ENCODE measurements at places on chromosomes 11 and 22. TPM values are rescaled to one million over a fixed set of nuclear protein-coding genes. Genes with fewer than 3 reads are reported as not detected.

Gene KCNQ1
- total RNA-seq: 37.7 TPM

- H3K4me1 ChIP-seq: peaks cover 16% of the 10 kb centered on the region
- no peak overlapping the region for H3K4me3 ChIP-seq
- DNase-seq: no peak
- H3K27me3 ChIP-seq: peaks cover 32% of the 10 kb centered on the region
- no peaks in the 10 kb centered on the region for H3K36me3 ChIP-seq
Measured at GRCh38 chr11:43868852-43869567, 11.6 kb upstream of the ALKBH3 start.

DNA sequence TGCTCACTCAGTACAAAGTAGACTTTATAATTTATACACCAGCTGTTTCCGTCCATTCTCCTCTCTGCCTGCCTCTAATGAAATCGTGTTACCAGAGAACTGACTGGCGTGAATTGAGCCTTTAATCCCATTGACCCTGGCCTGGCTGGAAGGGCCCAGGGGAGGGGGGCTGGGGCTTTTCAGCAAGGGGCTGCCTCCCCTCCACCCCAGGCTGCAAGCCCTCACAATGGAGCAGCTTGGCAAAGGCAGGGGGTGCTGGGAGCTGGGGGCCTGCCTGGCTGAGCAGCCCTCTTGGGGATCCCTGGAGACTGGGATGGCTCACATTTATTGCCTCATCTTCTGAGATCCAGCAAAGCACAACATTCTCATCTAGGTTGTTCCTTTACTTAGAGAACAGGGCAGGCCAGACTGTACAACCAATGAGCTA, 25.8 kb upstream of the LMO1 start:
- peaks cover 19% of the 10 kb centered on the region for H3K27me3 ChIP-seq
- no peak overlapping the region for H3K4me3 ChIP-seq
- H3K27ac ChIP-seq: no peak overlapping the region
- H3K4me1 ChIP-seq: no peaks in the 10 kb centered on the region
- no peaks in the 10 kb centered on the region for H3K36me3 ChIP-seq
- no peak for DNase-seq

- no peaks in the 10 kb centered on the region for H3K27me3 ChIP-seq
- no peaks in the 10 kb centered on the region for H3K36me3 ChIP-seq
- H3K4me1 ChIP-seq: no peaks in the 10 kb centered on the region
- H3K27ac ChIP-seq: no peak overlapping the region
Measured at GRCh38 chr11:116394022-116394421, 378.8 kb downstream of the BUD13 start.

Gene DENND6B
- 7.3 TPM for total RNA-seq

- H3K4me3 ChIP-seq: no peak overlapping the region
- no peak overlapping the region for H3K27ac ChIP-seq
- DNase-seq: no peak
- no peaks in the 10 kb centered on the region for H3K27me3 ChIP-seq
- no peaks in the 10 kb centered on the region for H3K4me1 ChIP-seq
Measured at GRCh38 chr11:85394283-85394682, 232.9 kb downstream of the DLG2 start.

Gene TMEM191C
- total RNA-seq: 1.6 TPM

DNA sequence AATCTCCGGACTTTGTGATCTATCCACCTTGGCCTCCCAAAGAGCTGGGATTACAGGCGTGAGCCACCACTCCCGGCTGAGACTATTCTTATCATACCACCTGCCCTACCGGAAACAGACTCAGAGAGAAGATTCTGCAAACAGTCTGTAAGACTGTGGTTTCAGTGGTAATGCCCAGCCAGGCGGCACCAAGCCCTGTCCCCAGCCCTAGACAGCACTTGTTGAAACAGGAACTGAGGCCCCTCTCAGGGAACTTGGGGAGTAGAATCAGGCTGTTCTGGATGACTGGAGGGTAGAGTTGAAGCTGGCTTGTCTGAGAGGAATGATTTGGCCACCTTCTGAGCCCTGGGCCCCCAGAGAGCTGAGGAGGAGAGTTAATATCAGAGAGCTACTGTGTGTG, 1.3 kb upstream of the INSC start:
- no peaks in the 10 kb centered on the region for H3K36me3 ChIP-seq
- DNase-seq: no peak
- H3K27me3 ChIP-seq: peaks cover 11% of the 10 kb centered on the region
- H3K4me1 ChIP-seq: no peaks in the 10 kb centered on the region
- no peak overlapping the region for H3K4me3 ChIP-seq

DNA sequence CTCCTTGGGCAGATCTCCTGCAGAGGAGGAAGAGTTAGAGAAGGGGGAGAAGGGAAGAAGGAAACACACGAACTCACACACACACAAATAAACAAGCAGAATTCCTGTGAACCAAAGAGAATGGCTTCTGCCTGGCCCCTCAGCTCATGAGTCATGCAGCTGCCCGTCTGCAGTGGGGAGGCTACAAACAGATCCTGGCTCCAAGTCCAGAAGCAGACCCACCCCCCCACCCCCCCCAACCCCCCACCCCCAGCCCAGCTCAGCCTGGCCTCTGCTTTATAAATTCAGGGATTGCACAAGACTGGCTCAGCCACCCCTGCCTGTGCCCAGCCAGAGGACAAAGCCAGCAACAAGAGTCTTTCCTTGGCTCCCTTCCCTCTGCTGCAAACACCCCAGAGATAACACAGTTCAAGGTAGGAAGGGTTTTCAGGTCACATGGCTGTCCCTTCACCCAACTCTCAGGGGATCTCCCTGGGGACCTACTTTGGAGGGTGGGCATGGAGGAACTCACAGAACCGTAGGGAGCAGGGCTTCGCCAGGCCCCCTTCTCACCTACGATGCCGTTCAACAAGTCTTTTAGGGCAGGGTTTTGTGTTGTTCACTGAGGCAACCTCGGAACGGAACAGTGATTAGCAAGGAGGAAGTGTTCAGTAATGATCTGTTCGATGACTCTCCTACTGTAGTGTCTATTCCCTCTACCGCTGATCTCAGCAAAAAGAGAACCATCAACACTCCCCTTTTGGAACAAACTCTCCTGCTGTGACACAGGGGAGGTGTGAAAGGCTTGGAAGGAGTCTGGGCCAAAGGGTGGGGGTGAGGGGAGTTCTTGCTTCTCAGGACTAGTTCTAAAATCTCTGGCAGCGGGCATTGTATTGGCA, 35.5 kb downstream of the RPL27A start:
- DNase-seq: peak; percentile 73
- H3K4me1 ChIP-seq: peaks cover 56% of the 10 kb centered on the region
- H3K27me3 ChIP-seq: no peaks in the 10 kb centered on the region
- H3K36me3 ChIP-seq: peaks cover 19% of the 10 kb centered on the region
- H3K27ac ChIP-seq: peak overlapping the region; percentile 85

Gene ADAMTS8
- 48.5 TPM for total RNA-seq

Gene ADAMTS15
- total RNA-seq: 11.8 TPM

DNA sequence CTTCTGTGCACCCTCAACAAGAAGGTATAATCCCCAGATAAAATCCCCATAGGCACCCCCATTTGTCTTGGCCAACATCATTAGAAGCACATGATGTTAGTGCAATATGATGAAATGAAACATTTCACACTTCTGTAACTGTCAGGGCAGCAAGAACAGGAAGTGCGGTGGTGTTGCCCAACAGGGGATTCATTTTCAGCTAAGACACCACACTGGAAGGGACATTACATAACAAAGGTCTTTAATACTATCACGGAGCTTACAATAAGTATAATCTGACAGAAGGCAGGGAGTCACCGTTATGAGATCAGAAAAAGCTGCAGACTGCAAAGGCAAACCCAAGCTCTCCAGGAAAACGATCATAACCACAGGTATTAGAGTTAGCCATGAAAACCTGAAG, 2.0 kb downstream of the OR52W1 start:
- H3K36me3 ChIP-seq: no peaks in the 10 kb centered on the region
- H3K4me3 ChIP-seq: no peak overlapping the region
- H3K27ac ChIP-seq: peak overlapping the region; percentile 7
- no peaks in the 10 kb centered on the region for H3K4me1 ChIP-seq
- DNase-seq: no peak

Gene SLC1A2
- 1.5 TPM for total RNA-seq

Gene CCDC73
- total RNA-seq: not detected

DNA sequence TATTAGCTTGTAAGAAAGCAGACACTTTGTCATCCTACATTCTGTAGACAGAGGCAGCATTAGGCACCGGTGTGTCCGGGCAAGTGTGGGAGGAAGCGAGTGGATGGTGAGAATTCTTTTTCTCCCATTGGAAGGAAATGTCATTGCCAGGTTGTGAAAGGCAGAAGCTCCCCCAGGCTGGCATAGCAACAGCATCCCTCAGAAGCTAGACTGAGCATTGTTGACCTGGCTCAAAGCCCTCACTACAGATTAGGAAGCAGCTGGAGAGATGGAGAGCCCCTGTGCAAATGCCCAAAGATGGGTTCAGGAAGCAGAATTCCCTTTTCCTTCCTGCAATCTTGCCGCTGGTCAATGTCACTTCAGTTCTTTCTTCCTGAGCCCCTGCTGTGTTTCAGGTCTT, 1299.3 kb downstream of the TBC1D22A start:
- no peak overlapping the region for H3K27ac ChIP-seq
- no peak overlapping the region for H3K4me3 ChIP-seq
- no peaks in the 10 kb centered on the region for H3K4me1 ChIP-seq
- no peak for DNase-seq

- peaks cover 3% of the 10 kb centered on the region for H3K4me1 ChIP-seq
- peaks cover 36% of the 10 kb centered on the region for H3K27me3 ChIP-seq
- peak overlapping the region; percentile 33 for H3K4me3 ChIP-seq
- no peak overlapping the region for H3K27ac ChIP-seq
- no peak for DNase-seq
Measured at GRCh38 chr11:89490602-89490980, 584 bp downstream of the NOX4 start.

Gene DEFB131B
- not detected for total RNA-seq

GRCh38 chr11:116422956-116423600, 349.7 kb downstream of the BUD13 start:
- H3K4me3 ChIP-seq: no peak overlapping the region
- no peaks in the 10 kb centered on the region for H3K36me3 ChIP-seq
- DNase-seq: no peak
- H3K27ac ChIP-seq: no peak overlapping the region

GRCh38 chr22:41445129-41446056, 1.2 kb downstream of the TOB2 start:
- no peaks in the 10 kb centered on the region for H3K27me3 ChIP-seq
- peaks cover 21% of the 10 kb centered on the region for H3K36me3 ChIP-seq
- DNase-seq: no peak
- peak overlapping the region; percentile 99 for H3K27ac ChIP-seq

- DNase-seq: no peak
- no peak overlapping the region for H3K4me3 ChIP-seq
- no peaks in the 10 kb centered on the region for H3K36me3 ChIP-seq
- no peaks in the 10 kb centered on the region for H3K4me1 ChIP-seq
- H3K27me3 ChIP-seq: no peaks in the 10 kb centered on the region
Measured at GRCh38 chr11:132158091-132158490, 787.7 kb downstream of the NTM start.

DNA sequence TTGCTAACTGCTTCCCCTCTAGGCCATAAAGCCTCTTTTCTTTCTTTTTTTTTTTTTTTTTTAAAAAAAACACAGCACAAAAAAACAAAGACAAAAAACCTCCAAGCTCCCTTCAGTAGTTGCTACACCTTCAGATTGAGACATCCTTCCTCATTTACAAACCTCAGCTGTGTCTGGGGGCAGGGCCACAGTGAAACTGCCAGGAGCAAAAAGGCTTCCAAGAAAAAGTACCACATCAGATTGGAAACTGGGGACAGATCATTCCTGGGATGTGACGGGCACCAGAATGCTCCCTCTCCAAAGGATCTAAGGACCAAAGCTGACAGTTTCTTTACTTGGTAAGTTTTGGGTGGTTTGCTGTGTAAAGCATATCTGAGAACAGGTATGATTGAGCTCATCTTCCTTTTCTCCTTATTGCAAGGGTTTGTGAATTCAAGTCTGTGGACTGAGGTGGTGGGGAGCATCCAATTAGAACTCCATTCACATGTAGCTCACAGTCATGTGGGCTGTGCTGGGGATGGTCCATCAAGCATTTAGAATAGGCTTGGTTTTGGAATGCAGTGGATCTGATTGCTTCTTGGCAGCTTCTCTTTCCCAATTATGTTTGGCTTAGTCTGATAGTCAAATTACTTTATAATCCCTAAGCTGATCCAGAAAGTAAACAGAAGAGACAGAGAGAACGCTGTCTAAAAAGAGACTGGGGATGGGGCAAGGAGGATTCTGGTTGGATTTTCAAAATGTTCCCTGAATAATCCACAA, 705 bp downstream of the BBOX1 start:
- no peaks in the 10 kb centered on the region for H3K4me1 ChIP-seq
- H3K4me3 ChIP-seq: no peak overlapping the region
- no peak overlapping the region for H3K27ac ChIP-seq
- no peak for DNase-seq

Gene APOA5
- not detected for total RNA-seq

Gene SLC5A12
- not detected for total RNA-seq

GRCh38 chr11:9038541-9038940, 34.7 kb upstream of the NRIP3 start:
- H3K4me1 ChIP-seq: peaks cover 6% of the 10 kb centered on the region
- no peak for DNase-seq
- no peak overlapping the region for H3K27ac ChIP-seq
- H3K36me3 ChIP-seq: no peaks in the 10 kb centered on the region
- H3K4me3 ChIP-seq: no peak overlapping the region
- H3K27me3 ChIP-seq: no peaks in the 10 kb centered on the region

DNA sequence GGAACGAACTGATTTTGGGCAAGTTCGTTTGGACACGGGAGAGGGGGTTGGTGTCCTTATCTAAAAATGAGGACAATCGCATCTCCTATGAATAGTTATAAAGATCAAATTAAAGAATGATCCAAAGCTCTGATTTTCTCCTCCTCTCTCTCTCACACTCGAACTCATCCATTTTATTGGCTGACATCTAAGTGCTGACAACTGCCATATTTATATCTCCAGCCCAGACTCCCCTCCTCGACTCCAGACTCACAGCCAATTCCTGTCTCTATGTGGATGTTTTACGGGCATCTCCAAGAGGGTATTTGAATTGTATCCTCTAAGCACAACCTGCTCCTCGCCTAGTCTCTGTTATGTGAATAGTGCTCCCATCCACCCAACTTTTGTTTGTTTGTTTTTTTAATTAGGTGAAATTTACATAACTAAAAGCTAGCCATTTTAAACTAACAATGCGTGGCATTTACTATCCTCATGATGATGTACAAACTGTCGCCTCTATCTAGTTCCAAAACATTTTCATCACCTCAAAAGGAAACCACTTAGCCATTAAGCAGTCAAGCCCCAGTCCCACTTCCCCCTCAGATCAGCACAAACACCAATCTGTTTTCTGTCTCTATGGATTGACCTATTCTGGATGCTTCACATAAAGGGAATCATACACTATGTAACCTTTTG, 4.0 kb downstream of the SYN3 start:
- no peaks in the 10 kb centered on the region for H3K36me3 ChIP-seq
- no peak overlapping the region for H3K4me3 ChIP-seq
- DNase-seq: no peak
- peaks cover 5% of the 10 kb centered on the region for H3K4me1 ChIP-seq
- H3K27me3 ChIP-seq: peaks cover 60% of the 10 kb centered on the region
